Fibroblast of lung (primary cell): ENCODE measurements at places on chromosomes 2 and 18. TPM values are rescaled to one million over a fixed set of nuclear protein-coding genes. Genes with fewer than 3 reads are reported as not detected.

Gene RBKS
- 1.3 and 2.6 TPM in 2 replicates for total RNA-seq

DNA sequence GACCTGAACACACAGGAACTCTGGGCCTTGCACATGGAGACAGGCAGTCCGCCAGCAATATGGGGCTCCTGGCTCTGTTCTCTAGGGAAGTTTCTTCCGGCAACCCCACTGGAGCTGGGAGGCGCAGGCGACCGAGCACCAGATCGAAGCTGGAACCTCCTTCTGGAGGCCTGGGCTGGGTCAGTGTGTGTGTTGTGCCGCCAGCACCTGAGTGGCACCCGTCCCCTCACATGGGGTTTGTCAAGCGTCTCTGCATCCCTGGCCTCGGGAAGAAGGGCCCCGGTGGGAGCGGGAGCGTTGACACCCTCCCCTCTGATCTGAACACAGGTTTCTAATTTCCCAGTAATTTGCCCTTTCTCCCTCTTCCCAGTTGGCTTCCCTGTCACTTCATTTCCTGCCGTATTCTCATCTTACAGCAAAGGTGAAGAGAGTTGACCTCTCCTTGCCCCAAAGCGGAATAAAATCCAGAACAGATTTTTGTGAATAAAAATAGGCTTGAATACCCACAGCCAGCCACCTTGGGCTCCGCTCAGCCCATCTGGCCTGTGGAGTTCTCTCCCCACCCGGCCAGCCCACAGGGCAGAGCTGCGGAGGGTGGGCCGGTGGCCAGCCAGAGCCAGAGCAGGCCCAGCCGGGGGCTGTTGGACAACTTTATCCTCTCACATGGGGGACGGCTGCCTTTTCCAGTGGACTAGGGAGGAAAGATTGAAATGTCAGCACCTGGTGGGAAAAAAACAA, 85.9 kb downstream of the APOB start:
- no peak for DNase-seq

GRCh38 chr2:55111230-55111569, 60.9 kb upstream of the RTN4 start:
- DNase-seq = no peak

- no peak for DNase-seq
Observed at GRCh38 chr2:96152304-96153161, 7.3 kb upstream of the DUSP2 start.

DNA sequence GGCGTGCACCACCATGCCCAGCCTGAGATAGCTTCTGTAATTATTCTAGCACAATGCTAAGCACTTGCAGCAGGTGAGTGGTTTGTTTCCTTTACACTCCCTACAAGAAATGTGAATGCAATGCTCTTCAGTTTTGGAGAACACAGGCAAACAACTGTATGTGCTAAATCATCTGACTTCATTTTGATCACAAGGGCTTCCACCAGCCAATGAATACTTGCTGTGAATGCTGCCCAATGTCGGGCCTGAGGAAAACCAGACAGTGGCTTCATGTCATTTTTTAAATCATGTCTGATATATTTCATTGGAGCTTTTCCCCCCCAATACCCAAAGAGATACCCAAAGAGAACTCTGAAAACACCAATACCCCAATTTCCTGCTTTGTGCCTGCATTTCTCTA, 155.6 kb upstream of the XPO1 start:
- DNase-seq = no peak

Gene FKBP1B
- 4.9 and 12.1 TPM in 2 replicates for total RNA-seq

Gene DNAH7
- 0.77 and 0.99 TPM in 2 replicates for total RNA-seq

Gene USP40
- 34.9 and 40.6 TPM in 2 replicates for total RNA-seq

DNA sequence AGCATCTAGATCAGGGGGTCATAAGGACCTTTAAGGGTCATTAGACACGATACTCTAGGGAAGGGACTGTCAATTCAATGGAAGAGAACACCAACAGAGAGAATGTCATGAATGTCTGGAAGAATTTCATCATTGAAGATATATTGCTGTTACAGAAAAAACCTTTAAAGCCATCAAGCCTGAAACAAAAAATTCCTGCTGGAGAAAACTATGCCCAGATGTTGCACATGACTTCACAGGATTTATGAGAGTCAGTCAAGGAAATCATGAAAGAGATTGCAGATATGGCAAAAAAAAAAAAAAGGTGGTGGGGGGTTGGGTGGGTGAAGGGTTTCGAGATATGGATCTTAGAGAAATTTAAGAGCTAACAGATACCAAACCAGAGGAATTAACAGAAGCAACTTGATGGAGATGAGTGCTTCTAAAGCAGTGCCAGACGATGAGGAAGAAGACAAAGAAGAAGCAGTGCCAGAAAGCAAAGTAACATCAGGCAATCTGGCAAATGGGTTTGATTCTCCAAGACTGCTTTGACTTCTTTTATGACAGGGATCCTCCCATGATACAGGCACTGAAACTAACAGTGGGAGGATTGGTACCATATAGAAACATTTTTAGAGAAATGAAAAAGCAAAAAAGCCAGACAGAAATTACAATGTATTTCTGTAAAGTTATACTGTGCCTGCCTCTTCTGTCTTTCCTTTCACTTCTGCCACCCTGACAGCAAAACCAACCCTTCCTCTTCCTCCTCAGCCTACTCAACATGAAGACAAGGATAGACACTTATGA, 28.5 kb downstream of the MAP4K3 start:
- DNase-seq = no peak

Gene ATL2
- total RNA-seq = 62.1 and 70.7 TPM in 2 replicates
